ENCODE measurements at places on chromosomes 3 and 15.

GRCh38 chr3:186713499-186713898, 3.7 kb upstream of the KNG1 start:
- DNase-seq: no peak

GRCh38 chr3:151227266-151227806, 24.3 kb upstream of the GPR171 start:
- no peak for DNase-seq

DNA sequence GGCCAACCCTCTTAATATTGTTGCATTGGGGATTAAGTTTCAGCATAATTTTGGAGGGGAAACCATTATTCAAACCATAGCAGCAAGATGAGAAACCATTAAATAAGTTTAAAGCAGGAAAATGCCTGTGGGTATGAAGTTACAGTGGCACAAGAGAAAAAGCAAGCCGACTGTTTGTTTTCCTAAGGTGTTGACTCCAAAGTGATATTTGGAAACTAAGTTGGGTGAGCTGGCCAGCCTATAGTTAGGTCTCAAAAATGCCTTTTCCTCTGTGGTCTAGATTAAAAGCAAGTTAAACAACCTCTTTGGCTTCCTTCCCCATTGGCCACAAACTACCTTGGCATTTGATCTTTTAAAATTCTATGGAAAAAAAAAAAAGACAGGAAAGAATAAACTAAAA, 419.8 kb upstream of the AZI2 start:
- no peak for DNase-seq

GRCh38 chr3:6321999-6322398, 538.9 kb upstream of the GRM7 start:
- no peak for DNase-seq

GRCh38 chr15:72113347-72114031, 4.5 kb downstream of the MYO9A start:
- DNase-seq: no peak

DNA sequence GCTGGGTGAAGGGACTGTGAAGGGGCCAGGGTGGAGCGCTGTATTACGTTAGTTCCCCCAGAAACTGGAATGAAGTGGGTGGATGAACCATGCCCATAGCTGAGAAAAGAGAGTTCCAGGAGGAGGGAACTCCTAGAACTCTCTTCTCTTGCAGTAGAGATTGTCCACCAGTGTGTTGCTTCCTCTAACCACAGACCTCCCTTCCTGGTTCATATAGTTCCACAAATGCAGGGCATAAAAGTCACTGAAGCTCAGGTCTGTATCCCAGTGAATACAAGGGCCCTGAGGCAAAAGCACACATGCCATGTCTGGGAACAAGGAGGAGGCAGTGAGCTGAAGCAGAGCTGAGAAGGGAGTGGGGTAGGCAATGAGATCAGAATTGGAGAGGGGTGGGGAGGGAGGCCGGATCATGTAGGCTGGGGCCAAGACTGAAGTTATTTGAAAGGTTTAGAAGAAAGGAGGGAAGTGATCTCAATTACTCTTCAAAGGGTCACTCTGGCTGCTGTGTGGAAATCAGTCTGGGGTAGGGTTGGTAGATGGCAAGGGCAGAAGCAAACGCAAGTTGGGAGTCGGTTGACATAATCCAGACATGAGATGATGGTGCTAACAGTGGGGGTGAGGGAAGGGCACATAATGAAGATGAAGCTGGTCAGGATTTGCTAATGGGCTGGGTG, 6.5 kb downstream of the A4GNT start:
- DNase-seq: no peak
